MCF 10A (cell line): ENCODE measurements at places on chromosomes 7 and 10. TPM values are rescaled to one million over a fixed set of nuclear protein-coding genes. Genes with fewer than 3 reads are reported as not detected.

The APBB1IP gene
- not detected in 2 replicates for total RNA-seq

The TMEM176A gene
- not detected in 2 replicates for total RNA-seq

The GIMAP8 gene
- not detected in 2 replicates for total RNA-seq

The METTL27 gene
- 4.4 and 7.3 TPM in 2 replicates for total RNA-seq

The EN2 gene
- not detected in 2 replicates for total RNA-seq

The CCDC136 gene
- 3.5 and 6.5 TPM in 2 replicates for total RNA-seq

The TCF7L2 gene
- 25.2 and 25.7 TPM in 2 replicates for total RNA-seq

The SNCG gene
- total RNA-seq = 4.2 and 7.3 TPM in 2 replicates

The TDRD1 gene
- total RNA-seq = not detected in 2 replicates

The PWWP2B gene
- 10.0 and 13.0 TPM in 2 replicates for total RNA-seq

The SEMA3E gene
- 0.29 and 0.51 TPM in 2 replicates for total RNA-seq
